ENCODE measurements at places on chromosomes 6 and 20.

DNA sequence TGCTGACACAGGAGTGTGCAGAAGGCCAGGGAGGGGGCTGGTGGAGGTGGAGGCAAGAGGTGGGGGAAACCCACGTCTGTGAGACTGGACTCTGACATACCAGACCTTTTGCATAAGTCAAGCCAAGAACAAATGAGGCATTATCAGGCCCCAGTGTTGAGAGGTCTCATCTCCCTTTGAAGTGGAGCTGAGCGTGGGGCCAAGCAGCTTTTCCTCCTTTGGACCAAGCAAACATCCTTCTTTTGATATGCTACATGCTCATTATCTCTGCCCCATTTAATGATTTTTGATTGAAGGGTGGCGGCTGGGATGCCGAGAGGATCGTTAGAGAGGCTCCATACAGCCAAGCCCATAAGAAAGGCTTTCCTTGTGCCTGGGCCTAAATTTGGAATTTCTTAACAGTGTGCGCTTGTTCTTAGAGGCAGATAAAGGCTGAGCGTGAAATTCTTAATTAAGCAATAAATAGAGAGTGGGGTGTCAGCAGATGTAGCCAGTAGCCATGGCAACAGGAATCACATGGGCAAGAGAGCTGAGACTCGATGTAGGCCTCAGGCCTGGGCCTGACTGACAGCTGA, 244.5 kb downstream of the PKHD1 start:
- no peaks in the 10 kb centered on the region for H3K27me3 ChIP-seq
- H3K27ac ChIP-seq = no peak overlapping the region
- H3K4me3 ChIP-seq = no peak overlapping the region
- H3K4me1 ChIP-seq = no peaks in the 10 kb centered on the region
- H3K36me3 ChIP-seq = no peaks in the 10 kb centered on the region

DNA sequence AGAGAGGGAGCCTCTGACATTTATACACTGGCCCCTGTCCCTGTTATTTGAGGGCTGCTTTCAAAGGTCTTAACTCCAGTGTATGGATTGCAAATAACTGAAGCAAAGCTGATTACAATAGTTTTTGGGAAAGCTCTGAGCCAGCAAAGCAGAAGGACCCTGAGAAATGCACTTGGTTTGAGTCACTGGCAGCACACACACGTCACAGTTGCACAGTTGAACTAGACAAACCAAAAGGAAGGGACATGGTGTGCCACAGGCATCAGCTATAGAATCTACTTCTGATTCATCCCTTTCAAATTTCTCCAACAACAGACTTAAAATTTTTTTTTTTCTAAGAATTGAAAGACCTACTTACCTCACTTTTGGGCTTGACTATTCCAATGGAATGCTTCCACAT, 56.4 kb downstream of the SNRNP48 start:
- peaks cover 13% of the 10 kb centered on the region for H3K27me3 ChIP-seq
- H3K36me3 ChIP-seq = no peaks in the 10 kb centered on the region
- no peak overlapping the region for H3K27ac ChIP-seq

GRCh38 chr20:54525916-54526590, 50.7 kb downstream of the DOK5 start:
- H3K4me3 ChIP-seq = no peak overlapping the region
- no peaks in the 10 kb centered on the region for H3K36me3 ChIP-seq
- H3K27me3 ChIP-seq = peaks cover 2% of the 10 kb centered on the region
- H3K4me1 ChIP-seq = no peaks in the 10 kb centered on the region

DNA sequence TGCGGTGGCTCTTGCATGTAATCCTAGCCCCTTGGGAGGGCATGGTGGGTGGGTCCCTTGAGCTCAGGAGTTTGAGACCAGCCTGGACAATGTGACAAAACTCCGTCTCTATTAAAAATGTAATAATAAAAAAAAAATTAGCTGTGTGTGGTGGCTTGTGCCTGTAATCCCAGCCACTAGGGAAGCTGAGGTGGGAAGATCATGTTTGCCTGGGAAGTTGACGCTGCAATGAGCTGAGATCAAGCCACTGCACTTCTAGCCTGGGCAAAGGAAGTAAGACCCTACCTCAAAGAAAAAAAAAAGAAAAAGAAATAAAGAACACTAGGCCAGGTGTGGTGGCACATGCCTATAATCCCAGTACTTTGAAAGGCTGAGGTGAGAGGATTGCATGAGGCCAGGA, 4.5 kb upstream of the SAMHD1 start:
- H3K27ac ChIP-seq = no peak overlapping the region
- DNase-seq = no peak
- peaks cover 31% of the 10 kb centered on the region for H3K4me1 ChIP-seq
- H3K4me3 ChIP-seq = no peak overlapping the region
- H3K36me3 ChIP-seq = no peaks in the 10 kb centered on the region
- H3K27me3 ChIP-seq = no peaks in the 10 kb centered on the region

DNA sequence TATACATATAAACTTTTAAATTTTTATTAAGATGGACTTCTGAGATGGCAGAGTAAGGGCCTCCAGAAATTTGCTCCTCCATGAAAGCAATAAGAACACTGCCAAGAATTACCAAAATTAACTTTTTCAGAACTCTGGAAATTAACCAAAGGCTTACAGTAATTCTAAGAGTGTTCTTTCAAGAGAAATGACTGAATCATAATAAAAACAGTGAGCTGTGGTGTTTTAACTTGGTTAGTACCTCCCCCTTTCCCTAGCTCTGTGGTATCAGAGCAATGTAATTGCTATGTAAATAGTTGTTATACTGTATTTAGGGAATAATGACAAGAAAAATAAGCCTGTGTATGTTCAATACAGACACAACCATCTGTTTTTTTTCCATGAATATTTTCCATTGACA, 19.0 kb downstream of the HECA start:
- H3K27me3 ChIP-seq = no peaks in the 10 kb centered on the region
- H3K4me3 ChIP-seq = peak overlapping the region; percentile 66
- peak overlapping the region; percentile 90 for H3K27ac ChIP-seq

- H3K4me3 ChIP-seq = no peak overlapping the region
- no peak overlapping the region for H3K27ac ChIP-seq
- H3K27me3 ChIP-seq = peaks cover 5% of the 10 kb centered on the region
- peaks cover 5% of the 10 kb centered on the region for H3K4me1 ChIP-seq
- DNase-seq = no peak
- no peaks in the 10 kb centered on the region for H3K36me3 ChIP-seq
Measured at GRCh38 chr6:146790561-146791091, 191.9 kb downstream of the ADGB start.

DNA sequence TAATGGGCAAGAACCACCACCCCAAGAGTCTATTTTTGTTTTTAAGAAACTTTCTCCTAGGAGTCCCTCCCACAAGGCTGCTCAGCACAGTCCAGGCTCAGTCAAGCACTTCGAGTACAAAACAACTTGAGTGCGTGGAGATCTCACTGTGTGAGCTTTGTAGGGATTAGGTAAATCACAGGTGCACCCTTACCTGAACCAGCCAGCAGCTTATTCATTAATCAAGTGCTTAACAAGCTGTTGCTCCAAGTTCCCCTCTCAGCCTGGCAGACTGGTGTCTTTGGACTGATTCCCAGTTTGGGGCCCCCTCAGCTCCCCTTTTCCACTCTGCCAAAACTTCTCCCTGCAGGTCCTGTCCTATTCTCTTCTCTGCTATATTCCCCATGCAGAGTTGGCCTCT, 133.1 kb downstream of the LY86 start:
- H3K36me3 ChIP-seq = no peaks in the 10 kb centered on the region
- no peak for DNase-seq
- peaks cover 18% of the 10 kb centered on the region for H3K27me3 ChIP-seq
- no peak overlapping the region for H3K27ac ChIP-seq
- H3K4me3 ChIP-seq = no peak overlapping the region

GRCh38 chr6:141388666-141389065, 744.1 kb upstream of the GJE1 start:
- H3K27me3 ChIP-seq = no peaks in the 10 kb centered on the region
- no peak overlapping the region for H3K27ac ChIP-seq
- no peaks in the 10 kb centered on the region for H3K36me3 ChIP-seq
- no peak overlapping the region for H3K4me3 ChIP-seq
- no peak for DNase-seq

Data from activated T-helper 1 cell treated with anti-CD3 and anti-CD28 coated beads, Interleukin-12 subunit alpha, Interleukin-12 subunit beta, Interleukin-2, Interleukin-4 antibody, amounts not matched to agents 30 ng/mL and 10 ng/mL and 1 ng/mL, durations not matched to agents 14 hours and 24 hours and 36 hours (primary cell).